Hippocampal formation (tissue), 2 donors: ENCODE measurements at places on chromosomes 1 and 21.

GRCh38 chr1:15866721-15867201 is 19.3 kb downstream of the SPEN start:
- no peak for DNase-seq

GRCh38 chr1:108826081-108826635 is 30.7 kb downstream of the AKNAD1 start:
- no peak for DNase-seq

DNA sequence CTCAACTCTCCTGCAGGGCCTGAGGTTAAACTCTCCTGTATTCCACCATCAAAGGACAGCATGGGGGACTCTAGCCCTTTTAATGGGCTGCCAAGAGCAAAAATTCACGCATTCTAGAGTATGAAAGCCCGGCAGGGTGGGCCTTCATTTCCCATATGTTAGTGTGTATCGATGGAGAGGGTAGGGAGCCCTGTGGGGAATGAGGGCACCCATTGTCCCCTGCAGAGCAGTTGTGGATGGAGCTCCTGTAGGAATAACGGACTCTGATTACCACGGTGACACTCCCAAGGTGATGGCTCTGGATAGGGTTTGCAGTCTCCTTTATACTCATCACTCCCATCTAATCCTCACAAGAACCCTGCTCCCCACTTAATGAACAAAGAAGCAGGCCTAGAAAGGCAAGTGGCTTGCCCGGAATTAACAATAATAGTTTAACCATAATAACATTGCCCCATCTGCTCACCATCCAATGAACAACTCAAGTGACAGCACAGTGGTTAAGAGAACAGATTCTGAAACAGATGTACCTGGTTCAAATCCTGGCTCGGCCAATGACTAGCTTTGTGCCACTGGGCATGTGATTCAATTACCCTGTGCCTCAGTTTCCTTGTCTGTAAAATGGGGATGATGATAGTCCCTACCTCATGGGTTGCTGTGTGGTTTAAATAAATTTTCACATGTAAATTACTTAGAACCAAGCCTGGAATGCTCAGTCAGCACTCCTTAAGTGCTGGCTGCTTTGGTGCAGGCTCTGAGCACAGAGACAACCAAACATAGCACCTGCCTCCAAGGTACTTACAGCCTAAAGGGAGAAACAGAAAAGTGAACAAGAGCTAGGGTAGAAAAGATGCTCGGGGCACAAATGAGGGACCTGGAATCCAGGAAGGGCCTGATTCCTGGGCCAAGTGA is 29.0 kb downstream of the HIVEP3 start:
- no peak for DNase-seq

DNA sequence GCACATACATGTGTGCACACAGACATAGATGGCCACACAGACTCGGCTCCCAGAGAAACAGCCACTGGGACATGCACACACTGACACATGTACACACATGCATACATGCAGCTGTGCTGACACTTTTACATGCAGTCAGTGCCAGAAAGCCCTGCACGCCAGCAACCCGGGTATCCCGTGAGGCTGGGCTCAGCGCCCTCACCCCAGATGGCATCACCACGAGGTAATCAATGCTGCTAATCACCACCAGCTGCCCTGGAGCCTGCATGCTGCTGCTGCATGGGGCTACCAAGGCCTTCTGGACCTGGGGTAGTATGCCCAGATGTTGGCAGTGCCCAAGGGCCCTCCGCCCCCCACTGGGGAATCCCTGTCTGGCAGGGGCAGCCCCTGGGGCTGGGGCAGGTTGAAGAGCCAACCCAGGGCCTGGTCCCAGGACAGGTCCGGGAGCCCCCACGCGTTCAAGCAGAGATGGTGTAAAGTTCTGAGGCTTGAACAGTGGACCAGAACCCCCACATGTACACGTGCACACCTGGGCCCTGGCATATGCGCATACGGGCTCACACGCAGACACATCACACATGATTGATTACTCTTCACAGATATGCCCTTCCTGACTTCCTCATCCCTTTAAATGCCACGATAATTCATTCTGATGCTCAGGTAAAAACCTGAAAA is 2.7 kb upstream of the COL16A1 start:
- no peak for DNase-seq

DNA sequence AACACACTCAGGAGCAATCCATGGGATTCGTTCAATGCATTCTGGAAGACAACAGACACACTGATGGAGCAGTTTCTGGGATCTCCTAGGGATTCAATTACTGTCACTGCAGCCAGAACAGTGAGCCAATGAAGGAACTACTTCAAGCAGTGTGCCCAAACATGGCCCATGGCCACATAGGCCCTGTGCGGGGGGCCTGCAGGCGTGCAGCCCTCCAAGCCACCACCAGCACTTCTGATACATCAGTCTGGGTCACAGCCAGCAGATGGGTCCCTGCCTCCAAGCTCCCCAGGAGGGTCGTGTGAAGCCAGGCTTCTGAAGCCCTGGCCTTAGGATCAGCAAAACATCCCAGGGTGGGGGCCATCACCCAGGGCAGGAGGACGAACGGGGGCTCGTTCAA is 99.3 kb downstream of the RAVER2 start:
- DNase-seq: no peak

GRCh38 chr1:186896211-186896610 is 67.5 kb downstream of the PLA2G4A start:
- no peak for DNase-seq

GRCh38 chr1:158200527-158200926 is 19.8 kb downstream of the CD1D start:
- no peak for DNase-seq

GRCh38 chr1:183607322-183607980 is 17.2 kb upstream of the NCF2 start:
- DNase-seq: no peak

DNA sequence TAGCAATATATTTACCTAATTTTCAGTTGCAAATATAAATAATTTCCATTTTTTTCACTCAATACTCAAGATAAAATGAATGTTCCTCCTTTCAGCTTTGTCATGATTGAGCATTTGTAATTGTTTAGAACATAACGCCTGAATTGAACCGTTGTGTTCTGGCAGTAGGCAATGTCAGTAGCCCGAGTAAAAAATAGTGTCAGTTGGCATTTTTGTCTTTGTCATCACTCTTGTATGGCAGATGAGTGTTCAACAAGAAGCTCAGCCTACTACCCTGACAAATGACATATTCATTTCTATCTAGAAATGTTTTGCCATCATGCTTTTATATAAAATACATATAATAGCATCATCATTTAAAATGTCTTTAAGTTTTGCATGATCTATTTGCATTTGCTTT is 691.4 kb upstream of the NCAM2 start:
- DNase-seq: no peak

GRCh38 chr1:36570478-36571060 is 87.9 kb upstream of the CSF3R start:
- DNase-seq: no peak

DNA sequence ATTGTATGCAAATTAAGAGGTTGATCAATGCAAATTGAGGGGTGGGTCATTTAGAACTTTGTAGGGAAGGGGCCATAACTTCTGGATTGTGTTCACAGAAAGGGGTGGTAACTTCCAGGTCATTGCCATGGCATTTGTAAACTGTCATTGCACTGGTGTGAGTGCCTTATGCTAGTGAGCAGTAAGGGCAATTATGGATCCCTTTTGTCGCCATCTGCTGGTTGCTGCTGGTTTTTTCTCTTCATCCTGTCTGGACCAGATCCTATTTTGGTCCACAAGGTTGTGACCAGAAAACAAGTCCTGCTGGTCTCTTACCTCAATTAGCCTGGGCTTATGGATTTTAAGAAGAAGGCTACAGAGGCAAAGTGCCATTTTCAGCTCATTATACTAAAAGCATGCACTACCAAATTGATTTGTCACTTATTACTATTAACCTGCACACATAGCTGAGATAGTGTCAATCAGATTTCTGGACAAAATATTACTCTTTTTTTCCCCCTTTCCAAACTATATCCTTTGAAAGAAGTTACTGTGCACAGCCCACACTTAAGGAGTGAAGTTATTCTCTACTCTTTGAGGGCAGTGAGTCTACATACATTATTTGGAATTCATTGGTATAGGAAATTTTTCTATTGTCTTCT is 196.2 kb downstream of the ZC3H11B start:
- DNase-seq: no peak

DNA sequence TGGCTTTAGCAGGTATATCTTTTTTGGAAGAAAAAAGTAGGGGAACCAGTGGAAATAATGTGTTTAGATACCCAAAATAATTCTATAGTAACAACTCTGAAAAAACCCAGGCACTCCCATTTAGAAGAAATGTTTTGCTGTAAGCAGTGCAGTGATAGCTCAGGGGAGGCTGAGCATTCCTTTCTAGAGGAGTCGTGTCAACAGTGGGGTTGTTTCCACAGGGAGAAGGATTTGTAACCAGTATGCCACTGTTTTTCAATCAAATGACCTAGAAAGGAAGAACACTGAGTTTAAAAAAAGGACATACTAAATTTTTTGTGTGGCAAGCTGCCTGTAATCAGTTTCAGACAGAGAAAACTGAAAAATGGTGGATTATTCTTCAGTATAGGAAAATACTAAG is 2.4 kb downstream of the PGD start:
- no peak for DNase-seq

- no peak for DNase-seq
Measured at GRCh38 chr1:91779548-91780021, 106.4 kb downstream of the TGFBR3 start.

GRCh38 chr1:203691447-203691846 is 64.8 kb downstream of the ATP2B4 start:
- DNase-seq: no peak

- no peak for DNase-seq
Measured at GRCh38 chr1:64856553-64856952, 109.8 kb downstream of the JAK1 start.

DNA sequence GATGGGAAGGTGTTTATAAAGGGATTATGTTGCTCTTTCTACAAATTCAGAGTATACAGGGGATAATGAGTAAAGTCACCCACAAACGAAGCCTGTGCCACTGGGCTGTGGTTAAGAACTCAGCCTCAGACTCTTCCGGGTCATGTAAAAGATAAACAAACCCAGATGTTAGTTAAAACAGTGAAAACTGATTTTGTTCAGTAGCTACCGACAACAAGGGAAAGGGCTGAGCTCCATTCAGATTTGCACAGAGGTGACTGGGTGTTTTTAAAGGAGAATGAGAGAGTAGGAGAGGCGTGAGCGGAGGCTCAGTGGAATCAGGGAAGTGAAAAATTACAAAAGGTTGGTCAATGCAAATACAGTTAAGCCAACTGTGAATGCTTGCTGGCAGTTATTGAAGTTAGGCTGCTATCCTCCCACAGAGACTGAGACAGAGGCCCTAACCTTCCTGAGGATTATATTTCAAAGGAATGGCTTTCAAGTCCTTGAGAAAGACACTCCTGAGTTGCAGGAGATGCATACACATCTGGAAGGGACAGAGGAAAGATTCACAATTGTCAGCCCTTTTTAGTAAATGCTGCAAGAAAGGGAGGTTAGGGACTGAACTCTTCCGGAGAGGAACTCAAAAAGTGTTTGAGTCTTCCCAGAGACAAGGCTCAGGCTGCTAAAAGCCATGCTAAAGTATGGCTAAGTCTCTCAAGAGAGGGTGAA is 29.9 kb upstream of the SAMD13 start:
- no peak for DNase-seq

DNA sequence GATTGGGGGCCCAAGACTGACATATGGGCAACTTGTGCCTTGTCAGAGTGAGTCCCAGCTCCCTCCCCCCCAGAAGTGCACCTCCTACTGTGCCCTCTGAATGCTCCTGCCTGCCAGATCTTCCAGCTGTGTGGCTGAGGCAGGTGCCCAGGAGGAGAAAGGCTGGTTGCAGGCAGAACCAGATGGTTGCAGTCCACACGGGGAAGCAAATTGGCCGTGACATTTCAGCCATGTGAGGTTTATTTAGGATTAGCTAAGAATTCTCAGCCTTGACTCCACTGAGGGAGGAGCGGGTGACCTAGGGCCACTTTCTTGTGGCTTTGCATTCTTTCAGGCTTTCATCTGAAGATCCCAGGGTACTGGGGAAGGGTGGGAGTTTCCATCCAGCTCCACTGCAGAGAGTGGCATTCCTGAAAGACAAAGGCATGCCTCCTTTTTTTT is 33.8 kb downstream of the PEX14 start:
- no peak for DNase-seq

DNA sequence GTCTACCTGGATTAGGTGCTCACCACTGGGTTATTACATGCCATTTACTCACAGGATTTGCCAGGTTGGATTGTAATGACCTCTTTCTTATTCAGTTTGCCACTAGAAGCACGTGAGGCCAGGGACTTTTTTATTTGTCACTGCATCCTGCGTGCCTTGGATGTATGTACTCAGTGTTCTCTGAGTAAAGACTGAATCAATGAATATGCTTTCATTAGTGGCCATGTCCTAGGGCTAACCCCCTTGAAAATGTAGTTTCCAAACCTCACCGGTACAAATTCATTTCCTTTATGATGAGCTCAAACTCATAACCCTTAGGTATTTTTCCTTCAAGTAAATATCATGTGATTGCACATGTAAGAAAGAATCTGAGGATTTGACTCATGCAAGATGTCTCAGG is 1.3 kb upstream of the ZP4 start:
- DNase-seq: no peak

- no peak for DNase-seq
Measured at GRCh38 chr21:45818276-45818903, 163.2 kb upstream of the COL6A1 start.

DNA sequence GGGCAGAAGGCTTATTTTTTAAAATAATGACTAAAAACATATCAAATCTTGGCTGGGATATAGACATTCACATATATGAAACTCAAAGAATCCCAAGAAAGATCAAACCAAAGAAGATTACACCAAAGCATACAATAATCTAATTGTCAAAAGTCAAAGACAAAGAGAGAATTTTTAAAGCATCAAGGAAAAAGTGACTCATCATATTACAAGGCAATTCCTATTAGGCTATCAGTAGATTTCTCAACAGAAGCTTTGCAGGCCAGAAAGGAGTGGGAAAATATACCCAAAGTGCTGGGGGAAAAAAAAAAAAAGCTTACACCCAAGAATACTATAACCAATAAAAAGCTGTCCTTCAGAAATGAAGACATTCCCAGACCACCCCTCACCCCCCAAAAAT is 375.6 kb downstream of the BRINP2 start:
- no peak for DNase-seq
